ENCODE measurements at places on chromosomes 16 and 17. TPM values are rescaled to one million over a fixed set of nuclear protein-coding genes. Genes with fewer than 3 reads are reported as not detected.

CNTROB gene
- 27.2 TPM for total RNA-seq

VMP1 gene
- total RNA-seq, result 167 TPM

SDR42E1 gene
- 0.22 TPM for total RNA-seq

CMTM1 gene
- total RNA-seq, result 1.2 TPM

ZFHX3 gene
- total RNA-seq, result 3.3 TPM

ERCC4 gene
- 12.2 TPM for total RNA-seq

GPR139 gene
- not detected for total RNA-seq

KRTAP16-1 gene
- not detected for total RNA-seq

ST6GALNAC1 gene
- total RNA-seq, result not detected

PCGF2 gene
- total RNA-seq, result 4.0 TPM

EPX gene
- total RNA-seq, result not detected

ANKRD40CL gene
- not detected for total RNA-seq

PDF gene
- 21.6 TPM for total RNA-seq

ERN2 gene
- total RNA-seq, result 0.12 TPM
